ENCODE measurements at places on chromosomes 6 and 20. TPM values are rescaled to one million over a fixed set of nuclear protein-coding genes. Genes with fewer than 3 reads are reported as not detected.

RHAG gene
- not detected for total RNA-seq

SIM1 gene
- total RNA-seq: 3.4 TPM

- no peak for ATAC-seq
Measured at GRCh38 chr20:23146181-23146580, 60.1 kb upstream of the CD93 start.

DNA sequence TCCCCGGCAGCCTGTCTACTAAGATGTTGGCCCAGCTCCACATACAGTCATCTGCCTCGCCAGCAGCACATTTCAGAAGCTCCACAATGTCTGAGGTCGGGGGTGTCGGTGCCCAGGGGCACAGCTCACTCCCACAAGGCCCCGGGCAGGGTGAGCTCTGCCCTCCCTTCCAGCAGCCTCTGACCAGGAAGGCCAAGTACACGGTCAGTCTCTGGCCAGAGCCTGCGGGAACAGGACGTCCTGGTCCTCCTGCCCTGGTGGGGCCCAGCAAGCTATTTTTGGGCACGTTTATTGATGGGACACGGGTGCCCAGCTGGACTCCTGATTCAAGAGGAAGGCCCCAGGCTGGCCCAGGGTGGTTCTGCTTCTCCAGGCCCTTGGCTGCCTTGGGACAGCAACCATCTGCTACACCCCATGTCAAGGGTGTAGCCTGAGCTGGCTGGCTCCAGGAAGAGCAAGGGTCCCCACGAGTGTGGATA, 114.9 kb upstream of the PTPN1 start:
- ATAC-seq: no peak

DNA sequence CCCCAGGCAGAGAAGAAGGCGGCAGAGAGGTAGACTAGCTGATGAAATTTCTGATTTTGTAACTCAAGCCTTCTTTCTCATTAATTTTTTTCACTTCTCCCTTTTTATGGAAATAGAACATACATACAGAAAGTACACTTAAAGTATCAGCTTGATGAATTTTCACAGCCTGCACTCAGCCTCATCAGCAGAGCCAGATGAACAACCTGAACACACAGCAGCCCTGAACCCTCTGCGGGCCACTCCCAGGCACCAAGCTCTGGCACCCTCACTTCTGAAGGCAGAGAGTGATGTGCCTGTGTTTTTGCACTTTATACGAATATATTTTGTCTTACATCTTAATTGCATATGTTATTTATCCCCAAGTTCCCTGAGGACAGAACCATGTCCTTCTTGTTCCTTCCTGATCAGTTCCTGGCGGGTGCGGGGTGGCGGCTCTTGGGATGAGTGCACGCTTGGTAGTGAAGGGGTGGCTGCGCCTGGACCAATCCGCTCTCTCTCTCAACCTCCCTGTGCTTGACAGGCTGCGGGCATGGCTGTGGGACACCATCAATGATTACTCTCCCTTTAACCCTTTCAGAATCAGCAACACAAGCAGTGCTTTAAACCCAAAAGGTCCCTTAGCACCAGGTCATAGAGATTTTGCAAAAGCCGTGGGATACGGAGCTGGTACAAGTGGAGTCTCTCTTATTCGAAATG, 34.8 kb upstream of the AFDN start:
- no peak for ATAC-seq

- no peak for ATAC-seq
Measured at GRCh38 chr6:136426627-136427377, 123.4 kb downstream of the MAP7 start.

DNA sequence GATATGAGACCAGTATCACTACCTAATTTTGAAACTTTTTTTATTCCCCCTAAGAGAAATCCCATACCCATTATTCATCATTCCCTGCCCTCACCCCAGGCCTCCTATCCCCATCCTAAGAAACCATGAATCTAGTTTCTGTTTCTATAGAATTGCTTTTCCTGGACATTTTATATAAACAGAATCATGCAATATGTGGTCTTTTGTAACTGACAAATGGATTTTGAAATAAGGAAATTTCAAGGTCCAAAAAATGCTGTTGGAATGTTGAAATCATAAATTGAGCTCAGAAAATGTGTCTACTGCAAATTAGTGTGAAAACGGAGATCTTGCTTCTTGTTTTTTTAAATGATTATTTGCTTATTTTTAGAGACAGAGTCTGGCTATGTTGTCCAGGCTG, 25.1 kb downstream of the RNF217 start:
- ATAC-seq: no peak

DNA sequence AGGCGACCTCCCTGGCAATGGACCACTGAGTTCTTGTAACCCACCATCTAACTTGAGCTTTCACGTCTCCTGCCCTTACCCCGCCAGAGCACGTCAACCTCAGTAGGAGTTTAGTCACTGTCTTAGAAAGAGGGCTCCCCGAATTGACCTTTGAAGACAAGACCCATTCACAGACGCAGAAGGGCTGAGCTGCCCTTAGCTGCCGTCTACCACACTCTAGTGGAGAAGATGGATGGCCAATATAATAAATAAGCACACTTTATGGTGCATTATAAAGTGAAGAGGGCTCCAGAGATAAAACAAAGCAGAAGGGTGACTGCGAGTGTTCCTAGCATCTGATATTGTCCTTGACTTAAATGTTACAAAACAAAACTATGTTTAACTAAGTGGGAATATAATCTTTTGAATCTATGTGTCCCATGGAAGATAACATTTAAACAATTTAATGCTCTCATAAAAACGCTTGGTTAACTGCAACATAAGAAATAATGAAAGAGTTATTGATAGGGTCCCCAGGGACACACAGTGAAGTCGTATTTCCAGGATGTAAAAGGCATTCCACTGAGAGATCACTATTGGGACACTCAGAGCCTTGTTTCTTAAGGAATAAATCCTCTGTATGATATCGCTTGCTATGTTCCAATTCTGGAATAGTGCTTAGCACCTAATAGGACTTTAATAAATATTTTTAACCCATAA, 261.1 kb downstream of the THBS2 start:
- peak; percentile 87 for ATAC-seq

DNA sequence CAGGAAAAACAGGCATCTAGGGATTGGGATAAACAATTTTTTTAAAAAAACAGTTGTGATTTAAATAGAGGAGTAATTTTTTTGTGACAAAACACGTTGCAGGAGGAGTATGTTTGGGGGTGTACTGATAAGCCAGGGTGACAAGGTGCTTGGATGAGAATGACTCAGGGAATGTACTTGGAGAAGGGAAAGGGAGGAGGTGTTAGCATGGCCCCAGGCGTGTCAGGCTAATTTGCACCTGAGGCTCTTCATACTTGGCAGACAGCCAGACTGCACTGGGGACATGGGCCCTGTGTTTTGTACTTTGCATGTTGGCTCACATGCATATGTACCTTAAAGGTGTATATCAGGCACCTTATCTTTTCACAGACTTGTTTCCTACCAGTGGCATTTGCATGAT, 22.8 kb downstream of the PANK2 start:
- ATAC-seq: no peak
